Activated T-cell treated with anti-CD3 and anti-CD28 coated beads, Interleukin-2, amount 50 U/mL, for 48 hours (primary cell): ENCODE measurements at places on chromosomes 3 and 15.
A peak's percentile ranks its signal among the peaks of the same experiment; 100 is the strongest.

- DNase-seq: peak; percentile 38
Observed at GRCh38 chr3:127694467-127695215, 21.9 kb downstream of the ABTB1 start.

DNA sequence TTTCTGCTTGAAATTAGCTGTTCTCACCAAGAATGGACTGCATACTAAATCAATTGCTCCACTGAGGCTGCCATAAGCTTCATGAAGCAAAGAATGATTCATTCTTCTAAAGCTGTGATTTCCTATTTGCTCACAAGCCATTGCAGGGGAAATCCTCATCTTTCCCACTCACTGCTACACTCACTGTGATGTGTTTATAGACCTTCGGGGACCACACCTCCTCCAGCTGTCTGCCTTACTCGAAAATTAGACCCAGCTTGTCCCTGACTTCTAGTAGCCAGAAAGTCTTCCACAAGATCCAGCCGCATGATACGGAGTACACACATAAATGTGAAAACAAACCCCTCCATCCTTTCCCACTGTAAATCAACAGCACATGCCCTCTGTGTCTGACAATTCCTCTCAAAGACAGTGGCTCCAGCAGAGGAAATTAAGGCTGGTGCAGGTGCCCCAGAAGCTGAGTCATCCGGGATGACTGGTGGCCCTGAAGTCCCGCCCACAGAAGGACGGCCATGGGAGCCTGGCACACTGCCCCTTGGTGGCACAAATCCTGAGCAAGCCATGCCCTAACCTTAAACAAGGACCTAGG is 172.0 kb downstream of the STT3B start:
- peak; percentile 44 for DNase-seq

- no peak for DNase-seq
Observed at GRCh38 chr3:76438971-76439370, 600.9 kb upstream of the ROBO2 start.

- no peak for DNase-seq
Observed at GRCh38 chr3:14143271-14144225, 18.7 kb downstream of the TMEM43 start.

DNA sequence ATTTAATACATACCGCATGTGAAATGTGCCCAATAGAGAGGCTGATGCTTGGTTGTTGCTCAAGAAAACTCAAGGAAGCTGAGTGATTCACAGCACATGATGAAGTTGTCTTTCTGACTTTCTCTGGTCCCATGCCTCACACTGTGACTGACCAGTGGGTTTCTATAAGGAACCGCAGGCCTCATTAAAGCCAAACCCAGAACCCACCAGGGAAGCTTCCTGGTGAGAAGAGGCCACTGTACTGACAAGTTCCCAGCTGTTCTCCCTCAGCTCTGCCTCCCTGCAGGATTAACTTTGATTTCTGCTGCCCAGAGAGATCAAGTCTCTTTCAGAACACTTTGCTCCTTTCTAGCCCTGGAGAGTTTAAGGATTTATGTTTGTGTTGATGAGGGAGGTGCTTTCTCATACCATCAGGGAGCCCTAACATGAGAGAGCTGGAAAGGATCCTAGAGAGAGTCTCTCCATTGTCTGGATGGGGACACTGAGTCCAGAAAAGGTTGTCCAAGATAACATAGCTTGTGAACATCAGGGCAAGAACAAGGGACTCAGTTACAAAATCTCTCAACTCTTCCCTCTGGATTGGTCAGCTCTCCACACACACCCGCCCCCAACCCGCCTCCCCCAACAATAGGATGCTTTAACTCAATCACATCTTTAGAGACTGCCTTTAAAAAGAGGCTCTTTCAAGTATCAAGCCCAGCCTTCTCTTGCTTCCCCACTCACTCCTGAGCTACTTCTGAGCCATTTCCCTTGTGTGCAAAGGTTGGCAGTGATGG is 303.2 kb upstream of the TLE3 start:
- no peak for DNase-seq

GRCh38 chr15:92471288-92471687 is 77.6 kb downstream of the ST8SIA2 start:
- DNase-seq: no peak

DNA sequence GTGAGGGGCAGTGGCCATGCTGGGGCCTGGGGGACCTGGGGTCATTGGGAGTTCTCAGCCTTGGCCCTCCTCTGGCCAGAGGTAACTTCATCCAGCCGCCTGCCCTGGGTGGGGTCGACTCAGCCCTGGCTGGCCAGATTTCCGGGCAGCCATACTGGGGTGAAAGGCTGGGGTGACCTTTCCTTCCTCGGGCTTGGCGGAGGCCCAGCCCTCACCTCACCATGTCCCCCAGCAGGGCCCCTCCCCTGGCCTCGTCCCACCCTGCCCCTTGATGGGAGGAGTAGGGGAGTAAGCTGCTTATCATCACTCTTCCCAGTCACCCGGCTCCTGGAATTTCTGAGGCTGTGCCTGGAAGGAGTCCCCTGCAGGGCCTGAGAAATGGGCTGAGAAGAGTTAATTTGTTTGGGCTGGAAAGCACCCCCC is 5.4 kb downstream of the SEMA3F start:
- DNase-seq: no peak

DNA sequence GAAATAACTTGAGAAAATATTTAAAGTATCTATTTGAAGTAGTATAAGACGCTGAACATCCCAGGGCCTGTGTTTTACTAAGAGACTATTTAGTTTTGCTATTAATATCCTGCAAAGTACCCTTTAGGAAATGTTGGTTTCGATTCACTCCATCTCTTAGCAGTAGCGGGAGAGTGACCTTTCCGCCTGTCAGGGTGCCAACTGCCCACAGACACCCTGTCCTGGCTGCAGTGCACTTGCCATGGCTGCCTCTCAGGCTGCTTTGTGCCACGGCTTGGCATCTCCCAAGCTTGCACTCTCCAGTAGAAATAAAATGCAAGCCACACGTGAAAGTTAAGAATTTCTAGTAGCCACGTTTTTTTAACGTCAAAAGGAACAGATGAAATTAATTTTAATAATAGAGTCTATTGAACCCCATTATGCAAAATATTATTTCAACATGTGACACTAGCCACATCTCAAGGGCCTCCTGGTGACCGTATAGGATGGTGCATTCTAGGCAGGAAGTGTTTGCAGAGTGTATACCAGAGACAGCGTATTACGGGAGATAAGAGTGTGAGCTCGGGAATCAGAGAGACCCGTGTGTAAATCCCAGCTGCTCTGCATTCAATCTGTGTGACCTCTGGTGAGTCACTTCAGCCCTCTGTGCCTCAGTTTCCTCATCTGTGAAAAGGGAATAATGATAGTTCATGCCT is 19.8 kb downstream of the ADAMTS9 start:
- DNase-seq: no peak

GRCh38 chr3:108334701-108335100 is 38.4 kb downstream of the HHLA2 start:
- no peak for DNase-seq

DNA sequence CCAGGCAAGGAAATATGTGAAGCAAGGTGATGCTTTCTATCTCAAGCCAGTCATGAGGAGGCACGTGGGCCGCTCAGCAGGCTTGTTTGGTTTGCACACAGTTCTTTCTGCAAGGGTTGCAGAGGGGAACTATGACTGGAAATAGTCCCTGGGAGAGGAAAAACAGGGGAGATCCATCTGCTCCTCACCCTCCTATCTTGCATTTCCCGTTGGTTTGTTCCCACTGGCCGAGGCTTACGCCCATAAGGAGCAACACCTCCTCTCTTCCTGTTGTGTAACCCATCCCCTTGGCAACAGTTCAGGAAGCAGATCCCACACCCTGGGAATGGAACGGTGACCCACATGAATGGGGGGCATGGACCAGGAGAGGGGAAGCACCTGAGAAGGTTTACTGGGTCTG is 72.1 kb upstream of the MAGI1 start:
- no peak for DNase-seq

GRCh38 chr3:48215466-48215865 is 7.8 kb upstream of the CAMP start:
- DNase-seq: no peak
